ENCODE measurements at places on chromosomes 16 and 17.

- no peak for DNase-seq
These were observed at the start of gene CCDC57 for GRCh38 chr17:82212331-82213250. TSS of gene CCDC57 (minus strand) at chr17:82212842. CDS start at chr17:82201944, 10,898 bp downstream.

GRCh38 chr16:66207883-66208265 lies 158.6 kb upstream of the CDH5 start:
- no peak for DNase-seq

- no peak for DNase-seq
These were observed 104.0 kb downstream of the MRTFB start for GRCh38 chr16:14175086-14175485.

DNA sequence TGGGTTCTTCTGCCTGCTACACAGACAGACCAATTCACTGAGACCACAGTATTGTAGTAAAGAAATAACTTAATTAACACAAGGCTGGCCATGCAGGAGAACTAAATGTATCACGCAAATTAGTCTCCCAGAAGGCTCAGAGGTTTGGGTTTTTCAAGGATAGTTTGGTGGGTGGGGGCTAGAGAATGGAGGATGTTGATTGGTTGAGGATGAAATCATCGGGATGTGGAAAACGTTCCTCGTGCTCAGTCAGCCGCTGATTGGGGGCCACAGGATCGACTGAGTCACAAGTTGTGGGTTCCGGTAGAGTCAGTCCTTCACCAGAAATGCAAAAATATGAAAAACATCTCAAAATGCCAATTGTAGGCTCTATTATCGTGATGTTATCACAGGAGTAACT lies 18.7 kb downstream of the RHOT1 start:
- DNase-seq, result no peak

DNA sequence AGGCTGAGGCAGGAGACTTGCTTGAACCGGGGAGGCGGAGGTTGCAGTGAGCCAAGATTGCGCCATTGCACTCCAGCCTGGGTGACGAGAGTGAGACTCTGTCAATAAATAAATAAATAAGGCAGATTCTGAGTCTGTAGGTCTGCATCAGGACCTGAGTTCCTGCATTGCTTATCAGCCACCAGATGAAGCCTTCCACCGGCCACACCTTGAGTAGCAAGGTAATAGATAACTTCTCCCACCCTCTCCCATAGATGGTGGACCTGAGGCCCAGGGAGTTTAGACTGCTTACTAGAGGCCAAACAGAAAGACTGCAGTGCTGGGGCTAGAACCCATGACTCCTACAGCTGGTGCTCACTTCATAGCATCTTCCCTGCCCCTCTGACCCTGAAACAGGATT lies 22.1 kb downstream of the ZP2 start:
- no peak for DNase-seq

- DNase-seq, result no peak
These were observed 231.1 kb upstream of the TBX2 start for GRCh38 chr17:61168506-61168905.

DNA sequence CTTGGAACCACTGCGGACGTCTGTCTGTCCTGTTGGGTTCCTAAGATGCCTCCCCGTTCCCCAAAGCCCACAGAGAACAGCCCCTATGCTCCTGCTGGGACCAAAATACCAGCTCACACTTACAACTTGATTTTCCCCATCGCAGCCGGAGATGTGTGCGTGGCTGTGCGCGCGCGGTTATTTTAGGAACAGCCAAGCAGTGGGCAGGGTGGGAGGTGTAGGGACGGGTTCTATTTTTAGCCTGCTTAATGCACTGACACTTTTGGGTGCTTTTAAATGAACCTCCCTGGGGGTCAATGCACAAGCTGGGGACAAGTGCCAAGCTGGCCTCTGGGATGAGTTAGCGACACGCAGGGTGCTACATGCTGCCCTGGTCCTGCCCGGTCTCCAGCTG lies 74.1 kb downstream of the KLHDC4 start:
- no peak for DNase-seq

DNA sequence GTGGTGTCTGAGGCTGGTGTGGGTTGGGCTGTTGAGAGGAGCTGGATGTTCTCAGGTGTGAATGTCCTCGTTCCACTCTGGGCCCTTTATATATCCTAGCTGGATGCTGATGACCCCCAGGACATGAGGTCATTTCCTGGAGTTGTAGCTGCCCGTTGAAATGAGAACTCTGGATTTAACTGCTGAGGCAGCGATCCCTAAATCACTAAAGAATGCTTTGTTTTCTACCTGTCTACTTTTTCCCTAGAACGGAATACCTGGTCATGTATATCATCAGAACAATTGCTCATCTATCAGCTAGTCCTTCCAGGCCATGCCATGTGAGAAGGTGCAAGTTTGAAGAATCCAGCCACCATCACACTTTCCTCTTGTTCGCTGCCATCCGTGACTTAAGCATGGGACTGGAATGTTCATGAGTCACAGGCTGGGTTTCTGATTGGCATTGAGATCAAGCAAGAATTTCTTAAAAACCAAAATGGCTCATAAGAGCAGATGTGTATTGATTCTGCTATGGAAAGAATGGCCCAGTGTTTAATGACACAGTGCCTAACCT lies at the start of gene KRTAP2-3:
KRTAP2-3 (minus strand) TSS at position 63 of the 553 bp plus-strand sequence. CDS start 64 bp downstream, outside the sequence.
- peak; percentile 87 for DNase-seq

DNA sequence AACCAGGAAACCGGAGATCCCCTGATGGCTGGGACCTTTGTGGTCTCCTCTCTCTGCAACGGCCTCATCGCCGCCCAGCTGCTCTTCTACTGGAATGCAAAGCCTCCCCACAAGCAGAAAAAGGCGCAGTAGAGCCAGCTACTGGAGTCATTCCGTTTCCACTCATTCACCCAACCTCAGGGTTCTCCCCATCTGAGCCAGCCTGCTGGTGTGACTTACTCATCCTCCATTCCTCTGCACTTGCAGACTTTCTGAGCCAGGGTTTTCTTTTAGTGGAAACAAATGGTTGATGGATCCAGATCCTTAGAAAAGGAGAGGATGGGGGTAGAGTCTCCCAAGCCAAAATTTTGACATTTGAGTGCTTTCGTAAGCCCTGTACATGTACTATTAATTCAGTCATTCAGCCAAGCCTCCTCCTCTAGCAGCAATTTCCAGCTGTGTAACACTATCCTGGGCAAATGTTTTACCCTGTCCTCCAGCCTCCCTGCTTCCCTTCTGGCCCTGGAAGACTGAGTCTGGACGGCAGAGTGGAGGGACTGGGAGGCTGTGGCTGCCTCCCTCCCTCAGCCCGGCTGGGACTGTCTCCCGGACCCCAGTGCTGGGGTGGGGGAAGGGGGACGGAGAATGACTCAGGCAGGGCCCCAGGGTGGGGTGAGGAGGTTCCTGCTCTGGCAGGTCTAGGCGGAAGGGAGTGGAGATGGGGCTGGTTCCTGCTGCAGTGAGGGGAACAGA lies 2.3 kb downstream of the SOX15 start:
- peak; percentile 91 for DNase-seq

- peak; percentile 38 for DNase-seq
These were observed 35.3 kb downstream of the NPLOC4 start for GRCh38 chr17:81601525-81602120.

DNA sequence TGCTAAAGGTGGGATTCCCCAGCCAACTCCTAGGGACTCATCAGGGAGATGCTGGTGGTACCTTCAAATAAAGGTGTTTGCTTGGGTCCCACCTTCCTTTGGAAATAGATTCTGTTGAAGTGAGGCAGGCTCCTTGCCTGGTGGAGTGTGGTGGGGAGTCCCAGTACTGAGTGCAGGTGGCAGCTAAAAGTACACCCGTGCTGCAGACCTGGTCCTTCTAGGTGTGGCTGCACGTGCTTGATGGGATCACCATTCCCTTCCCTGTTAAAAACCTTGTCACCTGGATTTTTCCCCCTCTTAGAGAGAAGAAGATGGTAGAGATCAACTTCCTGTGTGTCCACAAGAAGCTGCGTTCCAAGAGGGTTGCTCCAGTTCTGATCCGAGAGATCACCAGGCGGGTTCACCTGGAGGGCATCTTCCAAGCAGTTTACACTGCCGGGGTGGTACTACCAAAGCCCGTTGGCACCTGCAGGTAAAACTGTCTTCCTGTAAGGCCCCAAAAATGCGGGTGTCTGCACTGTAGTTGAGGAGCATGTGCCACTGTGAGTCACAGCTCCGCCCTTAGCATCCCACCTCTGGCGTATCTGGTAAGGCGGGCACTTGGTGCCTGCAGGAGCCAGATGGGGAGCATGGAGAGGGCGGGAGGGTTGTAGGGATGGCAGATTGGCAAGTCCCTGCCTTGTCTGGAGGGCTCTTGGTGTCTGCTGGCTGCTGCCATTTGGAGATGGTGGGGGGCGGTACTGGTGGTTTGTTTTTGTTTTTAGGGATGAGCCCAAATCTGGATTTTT lies 34.0 kb downstream of the PLCD3 start:
- no peak for DNase-seq

DNA sequence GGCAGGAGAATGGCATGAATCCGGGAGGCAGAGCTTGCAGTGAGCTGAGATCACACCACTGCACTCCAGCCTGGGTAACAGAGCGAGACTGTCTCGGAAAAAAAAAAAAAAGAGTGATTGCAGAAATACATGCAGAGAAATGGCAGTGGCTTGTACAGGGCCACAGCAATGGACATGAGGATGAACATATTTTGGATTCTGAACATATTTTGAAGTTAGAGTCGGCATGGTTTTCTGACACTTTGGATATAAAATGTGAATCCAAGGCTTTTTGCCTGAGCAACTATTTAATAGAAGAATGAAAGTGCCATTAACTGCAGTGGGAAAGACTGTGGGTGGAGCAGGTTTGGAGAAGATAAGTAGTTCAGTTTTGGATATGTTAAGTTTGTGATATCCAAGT lies 35.8 kb downstream of the CPD start:
- DNase-seq, result no peak

GRCh38 chr16:23557779-23558702 lies 514 bp downstream of the UBFD1 start:
- DNase-seq, result no peak

DNA sequence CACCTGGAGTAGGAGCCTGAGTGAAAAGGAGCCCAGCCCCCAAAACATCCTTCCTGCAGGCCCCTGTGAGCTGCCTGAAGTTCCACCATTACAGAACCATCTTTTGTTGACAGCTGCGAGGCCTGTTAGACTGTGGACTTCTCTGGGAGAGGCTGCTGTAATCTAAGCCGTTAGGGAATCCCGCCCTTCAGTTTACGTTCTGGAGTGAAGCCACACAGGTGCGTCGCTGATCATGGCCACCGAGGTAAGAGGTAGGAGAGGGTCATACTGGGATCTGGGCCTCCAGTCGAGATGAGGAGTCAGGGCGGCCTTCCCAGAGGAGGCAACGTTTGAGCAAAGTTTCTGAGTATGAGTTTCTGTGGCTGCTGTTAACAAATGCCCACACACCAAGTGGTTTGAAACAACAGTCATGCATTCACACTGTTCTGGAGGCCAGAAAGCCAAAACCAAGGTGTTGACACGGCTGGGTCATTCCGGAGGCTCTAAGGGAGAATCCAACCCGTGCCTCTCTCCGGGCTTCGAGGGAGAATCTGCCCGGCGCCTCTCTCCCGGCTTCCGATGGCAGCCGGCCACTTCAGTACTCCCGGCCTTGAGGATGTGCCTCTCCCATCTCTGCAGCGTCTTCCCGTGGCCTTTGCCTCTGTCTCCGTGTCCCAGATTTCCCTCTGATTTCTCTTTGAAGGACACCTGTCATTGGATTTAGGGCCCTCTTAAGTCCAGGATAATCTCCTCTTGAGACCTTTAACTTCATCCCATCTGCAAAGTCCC lies 26.6 kb upstream of the ATP2C2 start:
- no peak for DNase-seq

- DNase-seq, result no peak
These were observed 181.9 kb upstream of the CACNG5 start for GRCh38 chr17:66652840-66653507.

- DNase-seq, result no peak
These were observed 2.2 kb downstream of the TOX3 start for GRCh38 chr16:52544703-52545102.

DNA sequence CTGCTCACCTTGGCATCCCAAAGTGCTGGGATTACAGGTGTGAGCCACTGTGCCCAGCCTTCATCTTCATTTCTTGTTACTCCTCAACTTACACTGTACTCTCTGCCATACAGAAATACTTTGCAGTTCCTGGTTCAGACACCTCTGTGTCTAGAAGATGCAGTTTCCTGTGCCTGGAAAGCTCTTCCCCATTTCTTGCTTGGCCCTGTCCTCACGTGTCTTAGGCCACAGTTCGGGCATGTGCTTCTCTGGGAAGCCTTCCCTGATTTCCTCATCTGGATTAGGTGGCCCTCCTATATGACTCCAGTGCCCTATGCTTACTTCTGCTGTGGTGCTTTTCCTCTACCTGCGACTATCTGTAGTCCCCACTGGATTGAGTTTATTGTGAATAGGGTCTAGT lies 26.5 kb upstream of the CDR2 start:
- no peak for DNase-seq

DNA sequence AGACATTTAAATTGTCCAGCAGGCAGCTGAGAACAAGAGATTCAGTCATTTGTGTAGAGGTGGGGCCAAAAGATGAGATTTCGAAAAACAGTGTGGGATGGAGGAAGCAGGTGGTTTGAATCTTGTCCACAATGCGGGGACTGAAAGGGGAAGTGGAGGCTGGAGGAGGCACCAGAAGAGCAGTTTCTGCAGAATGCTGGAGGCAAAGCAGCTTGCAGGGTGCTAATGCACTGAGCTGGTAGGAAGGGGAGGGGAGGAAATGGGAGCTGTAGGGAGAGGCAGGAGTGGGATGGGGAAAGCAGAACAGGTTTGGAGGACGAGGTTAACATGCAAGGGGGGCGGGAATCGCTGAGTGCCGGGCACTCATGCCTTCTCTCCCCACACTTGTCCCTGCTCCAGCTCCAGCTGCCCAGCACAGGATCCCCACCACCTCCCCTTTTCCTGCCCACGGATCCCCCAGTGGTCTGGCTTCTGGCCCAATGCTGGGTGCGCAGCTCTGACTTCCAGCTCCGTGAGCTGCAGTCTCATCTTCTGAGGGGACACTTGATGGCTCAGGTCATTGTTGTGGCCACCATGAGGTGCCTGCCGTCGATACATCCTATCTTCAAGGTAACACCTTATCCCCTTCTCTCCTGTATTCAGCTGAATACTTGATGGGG lies 9.4 kb downstream of the C17orf100 start:
- no peak for DNase-seq

GRCh38 chr16:52422307-52422706 lies 124.6 kb downstream of the TOX3 start:
- DNase-seq, result no peak

DNA sequence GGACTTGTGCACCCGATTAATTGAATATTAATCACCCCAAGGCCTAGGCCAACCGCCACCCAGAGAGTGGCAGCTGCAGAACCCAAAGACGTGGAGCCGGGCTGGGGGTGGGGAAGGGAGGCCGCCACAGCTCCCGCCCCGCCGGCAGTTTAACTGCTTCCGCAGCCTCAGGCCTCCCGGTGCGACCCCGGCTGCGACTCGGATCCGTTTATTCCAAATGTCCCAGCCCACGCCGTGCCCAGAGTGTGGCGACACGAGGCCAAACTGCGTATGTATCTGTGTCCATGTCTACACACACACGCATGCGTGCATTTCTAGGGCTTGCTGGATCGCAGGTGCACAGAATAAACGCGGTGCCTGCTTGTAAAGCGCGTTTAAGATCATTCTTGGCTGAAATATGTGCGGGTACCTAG lies 802 bp upstream of the TOB1 start:
- DNase-seq, result no peak

GRCh38 chr16:65745-66144 lies 6.7 kb downstream of the RHBDF1 start:
- no peak for DNase-seq

- peak; percentile 27 for DNase-seq
These were observed 41.0 kb downstream of the STAT5A start for GRCh38 chr17:42329025-42329976.
